ENCODE measurements at places on chromosomes 3 and 15.

DNA sequence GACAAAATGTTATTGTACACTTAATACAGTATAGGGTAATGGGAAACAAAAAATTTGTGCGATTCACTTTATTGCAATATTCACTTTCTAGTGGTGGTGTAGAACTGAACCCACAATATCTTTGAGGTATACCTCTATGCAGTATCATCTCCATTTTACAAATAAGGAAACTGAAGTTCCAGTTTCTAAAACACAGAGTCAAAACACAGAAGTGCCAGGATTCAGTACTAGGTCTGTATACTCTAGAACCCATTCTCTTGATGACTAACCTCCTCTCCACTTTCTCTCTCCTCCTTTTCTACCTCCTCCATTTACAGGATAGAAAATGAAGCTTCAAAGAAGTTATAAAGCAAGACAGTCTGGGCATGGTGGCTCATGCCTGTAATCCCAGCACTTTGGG, 62.2 kb downstream of the MB21D2 start:
- DNase-seq = no peak

DNA sequence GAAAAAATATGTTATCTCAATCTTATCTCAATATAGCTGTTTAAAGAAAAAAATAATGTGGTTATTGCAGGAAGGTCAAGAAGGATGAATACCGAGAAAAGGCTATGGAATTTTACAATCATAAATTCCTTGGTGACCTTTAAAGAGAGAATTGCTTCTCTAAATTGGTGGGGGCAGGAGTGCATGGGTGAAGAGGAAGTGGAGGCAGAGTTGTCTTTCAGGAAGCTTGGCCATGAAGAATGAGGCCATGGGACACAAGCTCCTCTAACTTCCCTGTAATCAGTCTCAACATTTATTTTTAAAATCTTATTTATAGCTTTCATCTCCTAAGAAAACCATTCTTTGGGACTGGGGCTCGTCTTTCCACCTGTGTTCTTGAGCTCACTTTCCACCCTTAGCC, 22.4 kb upstream of the ALDH1A2 start:
- DNase-seq = no peak

- DNase-seq = no peak
Observed at GRCh38 chr3:169929830-169930519, 18.6 kb downstream of the SAMD7 start.

DNA sequence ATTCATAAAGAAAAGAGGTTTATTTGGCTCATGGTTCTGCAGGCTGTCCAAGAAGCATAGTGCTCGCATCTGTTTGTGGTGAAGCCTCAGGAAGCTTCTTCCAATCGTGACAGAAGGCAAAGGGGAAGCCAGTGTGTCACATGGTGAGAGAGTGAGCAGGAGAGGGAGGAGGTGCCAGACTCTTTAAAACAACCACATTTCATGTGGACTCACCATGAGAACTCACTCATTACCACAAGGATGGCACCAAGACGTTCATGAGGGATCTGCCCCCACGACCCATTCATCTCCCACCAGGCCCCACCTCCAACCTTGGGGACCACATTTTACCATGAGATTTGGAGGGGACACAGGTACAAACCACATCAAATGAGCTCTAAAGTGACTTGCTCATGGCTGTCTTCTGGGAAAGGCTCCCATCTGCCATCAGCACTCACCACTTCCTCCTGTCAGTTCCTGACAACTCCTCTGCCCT, 327.3 kb upstream of the TLE3 start:
- no peak for DNase-seq

GRCh38 chr3:78238811-78239210, 1198.9 kb downstream of the ROBO2 start:
- no peak for DNase-seq

DNA sequence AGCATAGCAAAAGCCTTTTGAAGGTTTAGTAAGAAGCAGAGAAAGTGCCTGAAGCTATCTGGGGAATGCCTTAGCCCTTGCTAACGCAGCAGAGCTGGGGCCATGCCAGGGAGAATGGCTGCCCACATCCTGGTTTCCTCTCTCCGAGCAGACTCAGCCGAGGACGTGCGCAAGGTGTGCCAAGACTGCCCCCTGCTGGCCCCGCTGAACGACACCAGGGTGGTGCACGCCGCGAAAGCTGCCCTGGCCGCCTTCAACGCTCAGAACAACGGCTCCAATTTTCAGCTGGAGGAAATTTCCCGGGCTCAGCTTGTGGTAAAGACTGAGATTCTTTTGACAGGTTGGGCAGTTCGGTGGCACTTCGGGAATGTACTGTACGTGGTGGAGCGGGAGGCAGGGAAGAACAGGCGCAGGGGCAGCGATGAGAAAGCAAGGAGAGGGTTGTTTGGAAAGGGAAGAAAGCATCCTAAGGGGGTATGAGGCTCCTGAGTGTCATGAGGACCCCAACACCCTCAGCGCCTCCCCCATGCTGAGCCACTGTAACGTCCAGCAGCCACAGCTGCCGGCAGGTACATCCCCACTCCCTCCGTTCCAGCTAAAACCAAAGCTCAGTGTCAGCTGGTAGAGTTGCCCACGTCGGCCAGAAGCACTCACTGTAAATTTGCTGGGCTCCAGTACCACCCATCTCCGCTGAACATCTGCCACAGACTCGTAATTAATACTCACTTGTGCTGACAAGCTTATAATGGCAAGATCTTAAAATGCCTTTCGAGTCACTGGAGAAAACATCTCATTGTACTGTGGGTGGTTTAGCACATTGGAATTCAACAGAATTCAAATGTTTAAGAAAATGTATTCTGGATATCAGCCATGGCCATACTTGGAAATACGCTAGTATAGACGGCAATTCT, 4.4 kb downstream of the AHSG start:
- peak; percentile 85 for DNase-seq

GRCh38 chr3:194296454-194297263, 54.5 kb downstream of the CPN2 start:
- DNase-seq = no peak

DNA sequence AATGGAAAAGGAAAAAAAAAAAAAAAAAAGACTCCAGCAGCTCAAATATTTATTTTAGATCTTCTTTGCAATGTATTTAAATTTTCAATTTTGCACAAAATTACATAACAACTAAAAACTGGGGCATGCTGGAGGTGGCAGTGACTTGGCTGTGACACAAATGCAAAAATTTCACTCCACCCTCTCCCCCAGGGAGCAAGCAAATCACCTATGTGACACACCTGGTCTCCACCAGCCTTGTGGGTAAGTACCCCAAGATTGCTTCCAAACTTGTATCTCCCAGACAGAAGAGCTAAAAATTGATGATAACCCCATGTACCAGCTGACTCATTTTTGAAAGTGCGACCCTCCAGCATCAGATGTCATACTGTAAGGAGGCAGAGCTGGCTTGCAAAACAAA, 32.0 kb downstream of the UBE3A start:
- no peak for DNase-seq

DNA sequence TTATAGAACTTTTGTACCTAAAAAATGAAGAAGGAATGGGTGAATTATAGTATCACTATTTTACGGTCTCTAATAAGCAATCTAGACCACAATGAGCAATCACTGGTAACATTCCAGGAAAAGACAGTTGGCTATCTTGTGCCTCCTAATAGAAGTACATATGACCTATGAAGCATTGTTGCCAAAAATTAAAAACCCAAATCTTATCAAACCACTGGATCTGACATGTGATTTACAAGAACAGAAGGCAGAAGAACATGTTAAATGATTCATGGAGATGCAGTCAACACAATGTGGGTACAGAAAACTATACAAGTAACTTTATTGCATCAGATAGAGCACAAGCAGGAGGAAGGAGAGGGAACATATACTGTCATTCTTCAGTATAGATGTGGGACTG, 14.5 kb upstream of the HYKK start:
- DNase-seq = no peak

GRCh38 chr3:152256851-152257562, 11.7 kb upstream of the MBNL1 start:
- no peak for DNase-seq

GRCh38 chr3:43194069-43194468, 88.2 kb upstream of the POMGNT2 start:
- DNase-seq = no peak

- DNase-seq = no peak
Observed at GRCh38 chr3:45503904-45504651, 90.5 kb upstream of the LIMD1 start.

DNA sequence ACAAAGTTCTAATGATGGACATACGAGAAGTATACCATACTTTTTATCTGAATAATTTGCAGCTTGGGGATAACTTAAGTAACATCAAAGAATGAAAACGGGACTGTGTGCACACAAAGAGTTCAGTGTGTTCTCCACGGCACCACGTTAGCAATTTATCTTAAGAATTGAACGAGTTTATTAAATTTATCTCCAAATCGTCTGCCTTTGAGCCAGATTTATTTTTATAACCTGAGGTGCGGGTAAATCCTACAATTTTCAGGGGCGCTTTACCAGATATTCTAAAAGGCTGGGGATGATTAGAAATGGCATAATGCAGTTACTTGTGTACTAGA, 3.5 kb downstream of the CHD2 start:
- no peak for DNase-seq

DNA sequence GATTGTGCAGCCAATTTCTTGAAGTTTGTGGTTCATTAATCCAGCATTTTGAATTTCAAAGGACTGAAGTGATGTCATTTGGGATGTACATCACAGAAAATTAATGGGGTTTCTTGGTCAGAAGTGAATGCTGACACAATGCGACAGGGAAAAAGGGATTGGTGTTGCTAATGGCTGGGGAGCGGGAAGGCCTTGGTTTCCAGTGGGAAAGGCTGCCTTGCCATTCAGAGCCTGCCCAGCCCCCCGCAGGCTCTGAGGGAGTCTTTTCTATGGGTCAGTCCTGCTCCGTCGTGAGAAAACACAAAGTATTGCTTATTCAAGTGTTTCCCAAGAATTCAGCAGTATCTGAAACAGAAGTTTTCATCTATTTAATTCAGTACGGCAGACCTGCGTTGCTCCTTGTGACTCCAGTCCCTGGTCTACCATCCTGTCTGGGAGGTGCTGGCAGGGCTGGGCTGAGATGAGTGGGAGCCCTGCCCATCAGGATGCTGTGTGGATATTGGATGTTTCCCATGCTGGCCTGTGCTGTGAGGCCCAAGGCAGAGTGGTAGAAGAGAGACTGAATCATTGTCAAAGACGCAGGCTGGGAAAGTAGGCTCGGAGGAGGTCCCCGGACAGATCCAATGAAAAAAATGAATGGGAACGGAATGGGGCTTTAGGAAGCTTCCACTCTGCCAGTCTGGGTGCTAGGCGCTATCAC, 111.2 kb upstream of the KLHL25 start:
- no peak for DNase-seq

DNA sequence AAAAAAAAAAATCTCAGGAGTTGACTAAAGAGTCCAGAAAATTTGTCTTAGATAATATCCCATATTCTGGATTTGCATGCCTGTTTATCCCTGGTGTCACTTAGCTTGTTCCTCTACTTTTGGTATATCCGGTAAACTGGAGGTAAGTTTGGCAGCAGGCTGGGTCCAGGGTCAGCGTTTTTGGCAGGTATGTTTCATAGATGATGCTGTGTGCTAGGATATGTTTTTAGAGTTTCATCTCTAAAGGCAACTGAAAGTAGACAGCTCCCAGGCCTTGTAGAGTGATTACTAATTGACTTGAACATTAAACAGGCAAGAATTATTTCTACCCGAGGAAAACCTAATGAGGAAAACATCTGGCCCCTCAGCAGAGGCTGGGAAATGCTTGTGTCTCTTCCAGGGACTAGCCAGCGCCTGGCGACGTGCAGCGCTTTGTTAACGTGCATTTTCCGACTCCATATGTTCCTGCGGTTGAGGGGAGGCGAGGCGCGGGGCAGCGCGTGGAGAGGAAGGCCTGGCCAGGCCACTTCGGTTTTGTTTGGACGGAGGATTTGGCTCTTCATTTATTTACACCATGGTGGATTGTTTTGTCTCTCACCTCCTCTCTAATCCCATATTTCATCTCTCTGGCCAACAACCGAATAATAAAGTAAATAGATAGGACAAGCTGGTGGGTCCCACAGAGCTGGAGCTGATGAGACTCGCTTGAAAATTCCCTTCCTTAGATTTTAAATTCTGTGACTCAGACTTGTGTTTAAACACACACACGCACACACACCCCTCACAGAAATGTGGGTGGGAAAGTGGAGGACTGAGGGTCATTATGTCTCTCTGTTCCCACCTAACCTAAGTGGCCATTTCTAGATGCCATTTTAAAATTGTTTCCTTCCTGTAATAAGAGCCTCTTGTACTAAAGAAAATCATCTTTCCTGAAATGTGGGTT, 65.3 kb downstream of the ASB7 start:
- no peak for DNase-seq

GRCh38 chr3:55544219-55544618, 57.1 kb upstream of the WNT5A start:
- no peak for DNase-seq

GRCh38 chr15:42640109-42640508, 64.7 kb downstream of the STARD9 start:
- DNase-seq = no peak

DNA sequence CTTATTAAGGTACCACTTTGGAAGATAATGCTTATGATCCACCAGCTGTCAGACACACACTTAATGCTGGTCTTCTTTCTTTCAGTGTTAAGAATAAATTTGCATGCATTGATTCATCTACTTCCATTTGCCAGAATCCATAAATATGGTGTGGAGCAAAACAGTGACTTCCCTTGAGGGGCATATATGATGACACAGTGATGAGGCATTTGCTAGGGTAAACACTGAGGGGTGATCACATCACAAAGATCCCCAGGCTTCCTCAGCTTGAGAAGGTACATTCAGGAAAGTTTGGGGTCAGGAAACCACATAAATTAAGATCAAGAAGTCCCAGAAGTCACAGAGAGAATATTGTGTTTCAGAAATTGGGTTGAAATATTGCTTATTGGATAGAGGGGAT, 9.9 kb upstream of the ZBED2 start:
- DNase-seq = no peak

DNA sequence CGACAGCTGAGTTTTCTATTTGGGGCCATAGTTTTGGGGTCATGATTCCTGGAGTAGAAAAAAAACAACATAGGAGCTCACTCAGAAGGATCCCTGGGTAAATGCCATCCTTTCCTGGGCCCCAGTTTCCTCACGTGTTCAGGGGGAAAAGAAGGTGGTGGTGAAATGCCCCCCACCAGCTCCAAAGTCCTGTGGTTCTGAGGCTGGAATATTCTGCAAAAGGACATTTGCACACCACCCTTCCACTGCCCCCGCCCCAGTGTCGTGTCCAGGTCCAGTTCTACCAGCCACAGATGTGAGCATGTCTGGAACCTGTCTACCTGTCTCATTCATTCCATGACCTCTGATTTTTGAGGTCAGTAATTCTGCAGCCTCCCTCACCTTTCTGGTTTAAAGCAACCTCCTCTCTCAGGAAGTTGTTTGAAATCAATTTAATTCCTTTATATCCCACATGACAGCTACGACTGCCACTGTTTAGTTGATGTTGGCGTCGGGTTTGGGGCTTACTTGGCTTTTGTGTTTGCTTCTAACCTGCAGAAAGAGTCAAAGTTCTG, 82.1 kb downstream of the SMAD3 start:
- no peak for DNase-seq

GRCh38 chr15:72227192-72227586, 3.8 kb downstream of the PKM start:
- DNase-seq = no peak
